ENCODE measurements at places on chromosomes 6 and 20.

DNA sequence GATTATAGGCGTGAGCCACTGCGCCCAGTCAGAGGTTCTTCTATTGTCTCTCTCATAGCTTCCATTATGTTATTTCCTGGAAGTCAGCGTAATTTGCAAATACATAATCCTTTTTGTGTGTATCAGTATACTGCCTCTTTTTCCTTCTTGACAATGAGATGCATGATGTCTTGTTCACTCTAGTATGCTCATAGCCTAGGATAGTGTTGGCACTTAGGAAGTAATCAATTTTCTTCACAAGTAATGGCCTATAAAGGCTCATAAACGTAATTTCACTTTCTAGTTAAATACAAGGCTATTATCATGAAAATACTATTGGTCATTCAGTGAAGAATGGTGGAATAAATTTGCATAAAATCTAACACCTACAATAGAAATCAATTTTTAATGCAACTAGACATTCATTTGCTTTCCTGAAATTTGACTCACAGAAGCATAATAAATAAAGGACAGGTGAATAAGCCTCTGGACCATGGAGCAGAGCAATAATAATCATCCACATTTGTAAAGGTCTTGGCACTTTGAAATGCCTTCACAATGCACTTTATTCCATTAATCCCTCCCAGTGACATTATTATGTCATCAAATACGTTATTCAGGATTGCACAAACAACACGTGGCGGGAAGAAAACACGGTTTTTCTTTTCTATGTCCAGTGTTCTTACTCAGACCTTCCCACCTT is 366.9 kb upstream of the BTBD3 start:
- no peak for DNase-seq

DNA sequence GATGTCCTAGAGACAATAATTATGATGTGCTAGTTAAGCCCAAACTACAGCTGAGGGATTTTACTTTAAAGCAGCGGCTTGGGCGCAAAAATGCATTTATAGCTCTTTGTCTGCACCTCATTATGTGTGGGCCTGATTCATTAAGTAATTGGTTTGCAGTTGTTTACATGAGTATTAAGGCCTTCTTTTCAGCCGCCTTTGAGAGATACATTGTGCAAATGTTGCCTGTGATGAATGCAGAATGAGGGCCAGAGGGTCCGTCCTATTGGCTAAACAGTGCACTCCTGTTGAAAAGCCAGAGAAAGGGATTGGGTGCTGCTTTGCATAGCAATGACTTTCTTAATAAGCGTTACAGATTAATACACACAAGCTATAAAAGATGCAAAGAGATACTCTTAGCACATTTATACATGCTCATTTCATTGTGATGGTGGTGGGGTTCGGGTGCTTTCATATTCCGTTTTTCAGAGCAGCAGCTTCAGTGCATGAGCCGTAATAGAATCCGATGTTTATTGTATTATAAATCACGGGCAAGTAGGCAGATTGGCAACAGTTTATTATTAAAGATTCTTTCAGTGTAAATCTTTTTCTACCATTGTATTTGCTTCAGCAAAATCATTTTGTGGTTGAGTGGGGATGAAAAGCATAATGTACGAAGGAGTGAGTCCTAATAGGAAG is 68.2 kb upstream of the XRN2 start:
- no peak for DNase-seq

- DNase-seq, result no peak
Measured at GRCh38 chr6:3921663-3922062, 72.5 kb downstream of the FAM50B start.

- no peak for DNase-seq
Measured at GRCh38 chr20:39100691-39101090, 138.5 kb downstream of the DHX35 start.

GRCh38 chr20:50983321-50983720 is 24.7 kb downstream of the MOCS3 start:
- DNase-seq, result no peak

DNA sequence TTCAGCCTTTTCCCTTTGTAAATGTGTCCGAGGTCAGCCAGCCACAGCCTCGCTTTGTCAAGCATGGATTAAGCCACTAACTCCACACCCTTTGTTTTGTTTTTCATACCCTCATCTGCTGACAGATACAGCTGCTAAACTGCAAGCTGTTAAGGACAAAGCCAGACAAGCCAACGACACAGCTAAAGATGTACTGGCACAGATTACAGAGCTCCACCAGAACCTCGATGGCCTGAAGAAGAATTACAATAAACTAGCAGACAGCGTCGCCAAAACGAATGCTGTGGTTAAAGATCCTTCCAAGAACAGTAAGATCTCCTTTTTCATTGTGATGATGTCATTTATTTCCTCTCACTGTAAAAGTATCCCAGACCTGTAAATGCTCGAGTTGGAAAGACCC is 269.3 kb downstream of the ARHGAP18 start:
- no peak for DNase-seq

DNA sequence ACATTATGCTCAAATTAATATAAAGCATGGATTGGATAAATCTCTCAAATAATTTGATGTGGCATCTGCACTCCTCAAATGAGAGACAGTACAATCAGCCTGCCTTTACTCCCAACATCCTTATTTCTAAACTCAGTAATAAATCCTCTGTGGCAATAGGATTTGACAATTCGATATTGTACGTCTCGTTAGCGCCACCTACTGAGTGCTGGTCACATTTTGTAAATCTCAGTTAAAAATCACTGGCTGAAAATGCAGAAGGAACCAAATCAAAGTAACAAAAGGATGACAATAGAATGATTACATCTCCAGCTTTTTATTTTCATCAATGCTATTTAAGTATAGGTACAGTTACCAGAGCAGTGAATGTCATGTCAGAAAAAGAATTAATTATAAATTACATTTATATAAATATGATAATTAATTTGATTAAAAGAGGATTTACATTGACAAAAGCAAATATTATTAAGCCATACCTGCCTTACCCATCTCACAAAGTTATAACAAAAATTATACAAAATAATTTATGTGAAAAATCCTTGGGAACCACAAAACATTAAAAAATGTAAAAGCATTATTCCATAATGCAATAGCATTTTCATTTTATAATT is 20.2 kb upstream of the GJE1 start:
- peak; percentile 64 for DNase-seq

DNA sequence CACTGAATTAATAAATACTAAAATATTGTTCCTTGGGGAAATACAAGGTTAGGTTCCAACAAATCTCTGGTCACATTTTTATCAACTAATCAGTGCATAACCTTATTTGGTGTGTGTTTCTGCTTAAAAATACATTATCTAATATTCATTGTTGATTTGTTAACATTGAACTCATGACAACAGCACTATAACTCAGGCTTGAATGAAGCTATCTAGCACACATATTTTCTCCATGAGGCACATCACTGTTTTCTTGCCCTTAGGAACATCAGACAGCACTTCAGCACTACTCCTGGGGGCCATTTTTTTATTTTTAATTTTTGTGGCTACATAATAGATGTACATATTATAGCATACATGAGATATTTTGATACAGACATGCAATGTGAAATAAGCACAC is 277.2 kb upstream of the NT5E start:
- no peak for DNase-seq

GRCh38 chr6:167426084-167426483 is 101.2 kb downstream of the TTLL2 start:
- DNase-seq, result no peak

DNA sequence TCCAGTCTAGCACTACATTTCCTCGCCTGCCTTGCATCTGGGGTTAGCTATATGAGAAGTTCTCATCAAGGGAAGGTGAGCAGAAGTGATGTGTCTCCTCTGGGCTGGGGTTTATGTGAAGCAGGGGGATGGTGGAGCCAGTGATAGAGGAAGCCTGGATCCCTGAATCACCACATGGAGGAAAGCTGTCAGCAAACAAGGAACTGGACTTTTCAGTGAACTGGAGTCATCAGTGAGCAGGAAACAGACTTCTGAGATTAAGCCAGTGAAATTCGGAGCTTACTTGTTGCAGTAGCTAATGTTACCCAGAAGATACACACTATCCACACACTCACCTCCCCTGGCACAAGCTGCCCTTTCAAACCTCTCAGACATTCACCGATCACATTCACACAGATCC is 13.4 kb upstream of the TOX2 start:
- no peak for DNase-seq

DNA sequence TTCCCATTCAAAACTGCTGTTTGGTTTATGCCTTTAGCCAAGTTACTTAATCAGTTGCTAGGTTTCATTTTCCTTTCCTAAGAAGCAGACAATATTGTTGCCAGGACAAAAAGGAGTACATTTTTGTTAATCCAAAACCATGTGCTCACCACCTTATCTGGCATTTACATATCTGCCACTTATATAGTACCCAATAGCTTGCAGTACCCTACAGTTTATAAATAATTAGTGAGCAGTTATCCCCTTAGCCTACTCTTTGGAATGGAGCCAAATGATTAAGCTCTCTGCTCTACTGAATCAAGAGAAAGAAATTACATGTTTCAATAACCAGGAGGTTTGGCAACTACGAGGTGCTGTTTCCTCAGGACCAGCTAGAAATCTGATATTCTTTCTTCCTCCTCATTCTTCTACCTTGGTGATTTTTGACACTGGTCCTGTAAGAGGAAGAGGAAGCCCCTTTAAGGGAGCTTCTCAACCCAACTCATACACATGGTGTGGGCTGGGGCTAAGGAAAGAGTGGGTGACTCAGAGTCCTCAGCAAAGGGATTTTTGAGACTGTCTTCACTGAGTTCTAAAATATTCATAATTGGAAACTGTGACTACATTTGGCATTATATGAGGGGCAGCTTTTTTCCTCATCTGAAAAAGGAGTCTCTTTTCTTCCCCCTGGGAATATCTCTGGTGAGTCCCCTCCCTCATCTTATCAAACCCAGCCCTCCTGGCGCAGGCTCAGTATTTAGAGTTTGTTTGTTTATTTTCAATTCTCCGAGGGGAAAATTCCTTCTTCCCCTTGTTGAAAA is 1.5 kb downstream of the ZNFX1 start:
- peak; percentile 18 for DNase-seq

GRCh38 chr6:89034586-89035251 is 45.8 kb upstream of the PNRC1 start:
- no peak for DNase-seq

GRCh38 chr6:40542175-40542764 is 44.9 kb downstream of the LRFN2 start:
- no peak for DNase-seq

GRCh38 chr20:8489094-8489883 is 357.2 kb downstream of the PLCB1 start:
- DNase-seq, result no peak

DNA sequence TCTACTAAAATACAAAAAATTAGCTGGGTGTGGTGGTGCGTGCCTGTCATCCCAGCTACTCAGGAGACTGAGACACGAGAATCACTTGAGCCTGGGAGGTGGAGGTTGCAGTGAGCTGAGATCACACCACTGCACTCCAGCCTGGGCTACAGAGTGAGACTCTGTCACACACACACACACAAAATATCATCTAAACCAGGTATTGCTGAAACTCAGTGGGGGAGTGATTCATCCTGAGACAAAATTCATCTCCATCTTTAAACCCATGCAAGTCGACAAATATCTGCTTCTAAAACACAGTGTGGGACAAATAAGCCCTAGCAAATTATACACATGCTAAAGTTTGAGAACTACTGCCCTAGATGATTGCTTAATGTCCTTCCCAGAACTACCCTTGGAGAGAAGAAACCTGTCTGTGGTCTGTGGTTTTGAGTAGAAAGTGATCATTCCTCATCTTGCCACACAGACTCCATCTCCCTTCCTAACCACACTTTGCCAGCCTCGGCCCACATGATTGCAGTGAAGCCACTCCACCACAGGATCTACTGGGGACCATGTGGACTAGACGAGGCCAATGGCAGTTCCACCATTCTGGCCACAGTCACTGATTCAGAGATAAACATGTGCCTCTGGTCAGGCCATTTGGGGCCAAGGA is 130.3 kb downstream of the OPRM1 start:
- DNase-seq, result no peak

- DNase-seq, result no peak
Measured at GRCh38 chr6:109039795-109040194, 54.9 kb downstream of the SESN1 start.

- DNase-seq, result no peak
Measured at GRCh38 chr6:5511954-5512353, 250.6 kb downstream of the FARS2 start.

GRCh38 chr20:45758096-45758495 is 33.6 kb downstream of the WFDC3 start:
- no peak for DNase-seq

- no peak for DNase-seq
Measured at GRCh38 chr6:7230327-7230691, 82.7 kb downstream of the SSR1 start.

GRCh38 chr20:9575836-9576235 is 61.4 kb downstream of the LAMP5 start:
- no peak for DNase-seq

GRCh38 chr6:21332660-21333059 is 260.9 kb upstream of the SOX4 start:
- no peak for DNase-seq

DNA sequence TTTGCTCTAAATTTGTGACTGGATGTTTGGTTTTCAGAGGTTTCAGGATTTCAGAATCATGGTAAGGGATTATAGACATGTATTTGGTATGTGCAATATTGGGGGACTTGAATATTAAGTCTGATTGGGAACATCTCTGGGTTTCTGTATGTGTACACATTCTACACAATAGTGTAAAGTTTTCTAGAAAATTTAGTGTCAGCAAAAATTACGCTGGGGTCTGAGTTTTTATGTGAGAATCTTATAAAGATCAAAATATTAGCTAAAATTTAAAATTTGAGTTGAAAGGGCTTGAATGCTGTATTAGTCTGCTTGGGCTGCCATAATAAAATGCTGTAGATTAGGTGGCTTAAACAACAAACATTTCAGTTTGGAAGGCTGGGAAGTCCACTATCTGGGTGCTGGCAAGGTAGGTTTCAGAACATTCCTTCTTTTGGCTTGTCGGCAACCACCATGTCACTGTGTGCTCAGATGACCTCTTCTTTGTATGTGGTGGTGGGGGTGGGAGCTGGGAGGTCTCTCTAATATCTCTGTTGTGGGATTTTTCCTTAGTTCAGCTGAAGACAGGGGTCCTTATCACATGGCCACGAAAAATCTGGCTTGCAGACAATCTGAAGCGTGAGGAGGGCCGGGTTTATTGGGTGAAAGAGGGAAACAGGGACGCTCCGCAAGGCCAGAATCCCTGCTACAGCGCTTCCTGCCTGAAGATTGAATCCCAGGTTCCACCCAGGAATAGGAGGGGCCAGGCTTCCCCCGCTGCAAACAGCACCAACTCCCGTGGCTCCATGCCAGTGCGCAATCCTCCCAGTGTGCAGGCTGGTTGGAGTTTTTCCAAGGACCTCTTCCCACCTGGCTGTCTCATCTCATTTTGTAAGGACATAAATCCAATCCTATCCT is 299.7 kb downstream of the PLCB1 start:
- DNase-seq, result no peak

DNA sequence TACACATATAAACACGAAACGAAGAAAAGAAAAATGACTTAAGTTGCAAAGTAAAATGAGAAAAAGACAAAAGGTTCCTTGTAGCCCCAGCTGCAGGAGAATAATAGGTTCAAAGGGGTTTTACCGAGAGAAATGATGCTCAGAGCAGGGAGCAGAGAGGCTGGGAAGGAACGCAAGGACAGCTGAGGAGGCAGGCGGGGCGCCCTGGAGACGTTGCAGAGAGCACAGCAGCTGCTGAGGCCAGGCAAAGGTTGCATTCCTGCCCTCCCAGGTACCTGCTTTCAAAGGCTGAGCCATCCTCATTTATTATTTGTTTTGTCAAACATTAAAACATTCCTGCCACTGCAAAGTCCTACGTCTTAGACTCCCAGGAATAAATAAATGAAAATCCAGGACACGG is 16.2 kb upstream of the VAPB start:
- DNase-seq, result no peak
